Small intestine (tissue), 16 donors: ENCODE measurements at places on chromosomes 6 and 20. TPM values are rescaled to one million over a fixed set of nuclear protein-coding genes. Genes with fewer than 3 reads are reported as not detected.

DNA sequence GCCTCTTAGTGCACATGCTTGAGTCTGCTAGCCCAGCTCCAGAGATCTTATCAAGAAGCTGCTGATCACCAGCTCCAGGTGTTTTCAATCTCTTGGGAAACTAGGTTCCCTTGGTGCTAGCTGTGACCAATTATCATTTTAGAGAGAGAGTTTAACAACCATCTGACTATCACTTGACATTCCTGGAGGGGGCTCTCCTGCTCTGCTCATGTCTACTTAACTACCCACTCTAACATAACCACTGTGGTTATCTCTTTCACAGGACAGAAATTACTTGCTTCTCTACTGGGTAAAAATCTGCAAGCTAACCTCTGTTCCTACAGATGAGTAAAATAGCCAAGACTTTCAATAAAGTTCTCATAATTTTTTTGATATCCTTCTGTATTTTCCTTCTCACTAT lies 823.4 kb upstream of the GJE1 start:
- DNase-seq, result no peak

DNA sequence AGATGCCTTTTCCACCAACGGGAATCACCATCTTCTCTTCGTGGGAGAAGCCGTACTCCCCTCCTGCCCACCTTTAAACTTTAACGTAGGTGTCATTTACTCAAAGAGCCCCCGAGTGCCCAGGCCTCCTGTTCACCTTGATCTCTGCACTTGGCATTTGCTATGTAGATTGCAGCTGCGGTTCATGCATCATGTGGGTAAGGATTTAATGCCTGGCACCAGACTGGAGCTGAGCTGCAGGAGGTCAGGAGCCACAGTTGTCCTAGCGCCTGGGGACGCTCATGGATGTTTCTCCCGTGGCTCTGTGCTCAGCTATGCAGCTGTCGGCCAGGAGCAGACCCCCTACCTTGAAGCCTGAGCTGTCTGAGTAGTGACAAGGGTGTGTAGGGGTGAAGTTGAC lies 133.7 kb downstream of the CDH4 start:
- DNase-seq, result no peak

DNA sequence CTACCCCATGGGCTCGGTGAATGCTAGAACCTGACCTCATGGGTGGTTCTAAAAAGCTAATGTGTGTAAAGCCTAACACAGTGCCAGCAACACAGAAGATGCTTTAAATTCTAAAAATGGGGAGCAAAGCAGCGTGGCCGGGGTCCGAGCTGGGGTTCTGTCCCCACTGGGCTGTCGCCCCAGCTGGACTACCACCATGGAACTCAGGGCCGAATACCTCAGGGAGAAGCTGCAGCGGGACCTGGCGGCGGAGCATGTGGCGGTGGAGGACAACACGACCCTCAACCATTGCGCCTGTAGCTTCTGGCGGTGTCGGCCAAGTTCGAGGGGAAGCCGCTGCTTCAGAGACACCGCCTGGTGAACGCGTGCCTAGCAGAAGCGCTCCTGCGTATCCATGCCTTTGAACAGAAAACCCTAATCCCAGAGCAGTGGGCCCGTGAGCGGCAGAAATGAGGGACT lies 8.4 kb downstream of the SOX4 start:
- DNase-seq, result no peak

- DNase-seq, result no peak
Measured at GRCh38 chr6:26123675-26123946, 36.4 kb downstream of the HFE start.

DNA sequence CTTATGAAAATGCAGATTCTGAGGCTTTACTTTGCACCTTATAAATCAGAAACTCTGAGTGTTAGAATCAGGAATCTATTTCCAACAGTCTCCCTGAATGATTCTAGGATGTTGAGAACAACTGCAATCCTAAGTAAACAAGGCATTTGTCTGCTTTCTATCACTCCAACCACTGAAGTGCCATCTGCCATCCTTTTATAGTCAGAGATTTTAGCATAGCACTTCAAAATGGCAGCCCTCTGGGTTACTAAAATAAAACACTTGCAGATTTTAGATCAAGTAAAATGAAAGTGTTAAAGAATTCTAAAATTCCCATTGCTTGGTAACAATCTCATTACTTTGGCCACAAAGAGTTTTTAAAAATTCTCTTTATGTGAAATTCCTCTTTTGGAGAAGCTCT lies 258.9 kb downstream of the CD109 start:
- DNase-seq, result no peak

TINAG gene
- 31.6 TPM for polyA plus RNA-seq

CNR1 gene
- polyA plus RNA-seq, result 0.27 TPM

APOM gene
- polyA plus RNA-seq, result 7.2 TPM

CYP24A1 gene
- not detected for polyA plus RNA-seq
